ENCODE measurements at places on chromosomes 16 and 17.
A peak's percentile ranks its signal among the peaks of the same experiment; 100 is the strongest.

DNA sequence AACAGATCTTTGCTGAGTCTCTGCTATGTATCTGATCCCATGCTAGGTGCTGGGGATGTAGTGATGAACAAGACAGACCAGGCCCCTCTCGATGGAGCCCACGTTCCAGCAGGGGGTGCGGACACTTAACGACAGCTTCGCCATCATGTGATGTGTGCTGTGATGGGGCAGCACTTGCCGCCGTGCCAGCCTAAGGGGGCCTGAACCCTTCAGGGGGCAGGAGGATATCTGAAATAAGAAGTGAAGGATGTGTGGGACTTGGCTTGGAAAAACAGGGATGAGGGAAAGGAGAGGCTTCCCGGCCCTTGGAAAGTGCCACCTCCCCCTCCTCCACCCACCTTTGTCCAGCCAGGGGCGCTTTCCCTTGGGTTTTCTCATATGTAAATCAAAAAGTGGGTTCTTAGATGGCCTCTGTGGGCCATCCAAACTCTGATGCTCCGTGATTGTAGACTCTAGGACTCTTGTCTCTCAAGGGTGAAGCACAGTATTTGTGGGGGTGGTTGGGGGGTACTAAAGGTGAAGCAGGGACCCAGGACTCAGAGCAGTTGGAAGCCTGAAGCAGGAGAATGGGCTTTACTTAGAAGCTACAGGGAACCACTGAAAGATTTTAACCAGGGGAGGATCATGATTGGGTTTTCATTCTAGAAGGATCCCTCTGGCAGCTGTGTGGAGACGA is 4.0 kb upstream of the DLX3 start:
- DNase-seq, result no peak

GRCh38 chr17:55254375-55254774 is 10.4 kb upstream of the HLF start:
- DNase-seq, result no peak

DNA sequence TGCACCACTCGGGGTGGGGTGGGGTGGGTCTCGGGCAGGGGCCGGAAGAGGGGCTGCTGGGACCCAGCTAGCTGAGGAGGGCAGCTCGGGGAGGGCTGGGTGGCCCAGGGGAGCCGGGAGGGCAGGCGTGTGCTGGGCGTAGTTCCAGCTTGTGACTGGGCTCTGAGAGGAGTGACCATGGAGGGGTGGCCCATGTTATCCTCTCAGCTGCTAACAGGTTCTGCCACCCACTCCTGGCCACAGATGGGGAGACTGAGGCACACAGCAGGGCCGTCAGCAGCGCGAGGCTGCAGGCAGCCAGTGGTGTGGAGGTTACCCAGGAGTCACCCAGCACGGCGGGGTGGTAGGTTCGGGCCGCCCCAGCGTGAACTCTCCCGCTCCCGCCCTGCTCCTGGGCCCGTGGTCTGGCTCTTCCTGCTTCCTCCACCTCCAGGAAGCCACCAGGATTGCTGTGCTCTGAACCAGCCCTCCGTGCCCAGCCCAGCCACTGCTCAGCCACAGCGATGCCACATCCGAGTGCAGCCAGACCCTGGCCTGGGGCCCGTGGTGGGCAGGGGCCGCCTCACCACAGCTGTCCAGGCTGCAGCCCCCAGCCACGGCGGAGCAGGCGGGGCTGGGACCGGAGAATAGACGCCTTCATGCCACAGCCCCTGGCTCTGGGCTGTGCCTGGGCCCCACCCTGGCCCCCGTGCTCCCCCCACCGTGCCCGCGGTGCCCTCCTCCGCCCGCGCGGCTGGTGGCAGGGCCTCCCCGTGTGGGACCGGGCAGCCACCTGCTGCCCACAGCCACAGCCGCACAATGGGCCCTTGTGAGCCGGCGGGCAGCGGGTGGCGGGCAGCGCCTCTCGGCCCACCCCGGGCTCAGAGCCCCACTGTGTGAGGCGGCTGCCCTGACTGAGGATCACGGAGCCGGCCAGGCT is 26.3 kb upstream of the SSTR5 start:
- DNase-seq, result no peak

DNA sequence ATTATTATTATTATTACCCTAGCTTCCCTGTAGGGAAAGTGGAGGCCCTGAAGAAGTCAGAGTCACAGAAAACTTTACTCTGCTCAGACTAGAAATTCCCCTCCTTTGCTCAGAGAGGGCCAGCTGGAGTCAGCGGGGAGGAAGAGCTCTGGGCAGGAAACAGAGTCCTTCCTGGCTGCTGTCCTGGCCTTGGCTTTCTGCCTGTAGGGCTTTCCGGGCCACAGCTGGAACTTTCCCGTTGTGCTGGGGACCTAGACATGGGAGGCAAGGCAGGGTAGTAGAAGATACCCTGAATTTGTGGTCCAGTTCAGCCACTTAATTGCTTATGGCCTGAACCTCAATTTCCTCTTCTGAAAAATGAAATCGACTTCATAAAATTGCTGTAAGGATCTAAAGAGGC is 14.0 kb upstream of the CCL2 start:
- DNase-seq, result no peak

DNA sequence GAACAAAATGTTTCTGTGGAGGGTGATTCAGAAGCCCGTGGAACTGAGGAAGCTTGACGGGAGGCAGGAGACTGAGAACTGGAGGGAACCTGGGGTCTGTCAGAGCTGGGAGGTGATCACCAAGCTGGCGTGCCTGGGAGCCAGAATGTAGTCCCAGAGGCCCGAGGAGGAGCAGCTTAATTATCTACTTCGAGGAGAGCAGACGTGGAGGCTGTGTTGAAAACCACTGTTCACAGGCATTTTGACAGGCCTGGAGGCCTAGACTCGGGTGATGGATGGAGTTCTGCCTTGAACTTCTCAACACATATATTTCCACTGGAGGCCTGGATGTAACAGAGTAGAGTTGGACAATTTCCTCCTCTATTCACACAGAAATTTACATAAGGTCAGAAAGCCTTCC is 177.7 kb upstream of the SALL1 start:
- no peak for DNase-seq

DNA sequence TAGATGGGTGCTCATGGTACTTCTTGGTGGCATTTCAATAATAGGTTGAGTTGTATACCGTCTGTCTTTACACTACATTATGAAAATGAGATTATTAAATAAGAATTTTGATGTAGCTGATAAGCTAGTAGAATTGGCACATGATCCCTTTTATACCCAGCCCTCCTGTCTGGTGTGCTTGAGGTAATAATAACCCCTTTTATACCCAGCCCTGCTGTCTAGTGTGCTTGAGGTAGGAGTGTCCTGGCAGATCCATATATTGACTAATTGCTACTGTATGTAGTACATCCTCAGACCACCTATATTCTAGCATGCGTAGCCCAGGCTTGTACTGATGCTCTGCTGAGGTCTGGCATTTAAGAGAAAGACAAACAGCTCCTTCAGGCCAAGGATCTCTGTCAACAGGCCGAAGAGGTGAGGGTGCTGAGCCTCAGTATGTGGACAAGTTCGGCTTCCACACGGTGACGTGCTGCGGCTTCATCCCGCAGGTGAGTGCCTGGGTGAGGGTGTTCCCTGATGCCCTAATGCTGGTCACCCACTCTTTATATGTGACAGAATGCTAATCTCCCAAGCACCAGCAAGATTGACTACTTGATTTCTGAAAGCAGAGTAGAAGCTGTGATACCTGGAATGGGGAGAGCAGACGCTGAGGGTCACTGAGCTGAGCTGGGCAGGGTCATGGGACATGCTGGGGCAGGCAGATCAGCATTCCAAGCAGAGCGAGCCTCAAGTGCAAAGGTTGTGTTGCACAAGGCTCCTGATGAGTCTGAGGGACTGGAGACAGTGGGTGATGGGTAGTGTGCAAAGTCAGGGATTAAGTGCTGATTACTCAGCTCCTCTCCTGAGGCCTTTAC is 5.7 kb downstream of the FN3K start:
- no peak for DNase-seq

- DNase-seq, result no peak
Observed at GRCh38 chr16:10668322-10669045, 26.2 kb downstream of the TEKT5 start.

GRCh38 chr17:40457369-40457768 is 14.1 kb downstream of the IGFBP4 start:
- DNase-seq, result no peak

GRCh38 chr16:87246269-87247065 is 70.7 kb downstream of the C16orf95 start:
- no peak for DNase-seq

DNA sequence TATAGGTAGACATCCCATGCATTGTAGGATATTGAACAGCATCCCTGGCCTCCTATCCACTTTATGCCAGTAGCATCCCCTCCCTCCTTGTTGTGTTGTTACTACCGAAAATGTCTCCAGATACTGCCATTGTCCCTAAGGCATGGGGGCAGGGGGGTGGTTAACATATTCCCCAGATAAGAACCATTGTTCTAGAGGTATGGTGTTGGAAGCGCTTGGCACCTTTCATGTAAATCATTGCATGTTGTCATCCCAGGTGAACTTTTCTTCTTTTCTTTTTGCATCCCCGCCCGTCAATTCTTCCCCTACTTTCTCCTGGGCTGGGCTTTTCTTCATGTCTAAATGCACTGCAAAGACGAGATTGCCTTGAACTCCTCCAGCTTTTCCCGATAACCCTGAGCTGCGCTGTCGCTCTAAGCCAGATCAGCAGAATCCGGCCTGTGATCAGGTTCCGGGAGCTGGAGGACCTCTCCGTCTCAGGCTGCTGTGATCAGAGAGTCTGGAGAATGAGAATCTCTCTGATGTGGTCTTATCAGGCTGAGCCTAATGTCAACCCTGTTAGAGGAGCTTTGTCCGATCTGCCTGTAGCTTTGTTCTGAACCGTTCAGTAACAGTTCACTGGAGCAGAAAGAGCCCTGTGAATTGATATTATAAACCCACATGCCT is 76.2 kb downstream of the RBFOX1 start:
- DNase-seq, result no peak

- no peak for DNase-seq
Observed at GRCh38 chr17:42543190-42544079, 7.4 kb downstream of the NAGLU start.

DNA sequence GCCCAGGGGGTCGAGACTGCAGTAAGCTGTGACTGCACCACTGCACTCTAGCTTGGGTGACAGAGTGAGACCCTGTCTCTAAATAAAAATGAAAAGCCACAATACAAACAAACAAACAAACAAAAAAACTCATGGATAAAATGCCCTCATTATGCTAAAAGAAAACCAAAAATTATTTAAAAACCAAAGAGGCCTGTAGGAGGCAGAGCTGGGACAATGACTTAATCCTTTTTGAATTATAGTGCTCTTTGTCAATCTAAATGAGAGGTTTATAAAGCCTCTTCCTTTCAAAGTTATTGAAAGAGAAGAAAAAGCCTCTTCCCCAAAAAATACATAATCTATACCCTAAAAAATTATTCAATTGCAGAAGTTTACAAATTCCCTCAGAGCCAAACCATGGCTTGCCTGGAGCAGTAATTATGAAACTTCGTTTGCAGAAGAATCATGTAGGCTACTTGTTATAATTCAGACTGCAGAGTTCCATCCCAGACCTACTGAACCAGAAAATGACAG is 18.5 kb downstream of the CRLF3 start:
- no peak for DNase-seq

DNA sequence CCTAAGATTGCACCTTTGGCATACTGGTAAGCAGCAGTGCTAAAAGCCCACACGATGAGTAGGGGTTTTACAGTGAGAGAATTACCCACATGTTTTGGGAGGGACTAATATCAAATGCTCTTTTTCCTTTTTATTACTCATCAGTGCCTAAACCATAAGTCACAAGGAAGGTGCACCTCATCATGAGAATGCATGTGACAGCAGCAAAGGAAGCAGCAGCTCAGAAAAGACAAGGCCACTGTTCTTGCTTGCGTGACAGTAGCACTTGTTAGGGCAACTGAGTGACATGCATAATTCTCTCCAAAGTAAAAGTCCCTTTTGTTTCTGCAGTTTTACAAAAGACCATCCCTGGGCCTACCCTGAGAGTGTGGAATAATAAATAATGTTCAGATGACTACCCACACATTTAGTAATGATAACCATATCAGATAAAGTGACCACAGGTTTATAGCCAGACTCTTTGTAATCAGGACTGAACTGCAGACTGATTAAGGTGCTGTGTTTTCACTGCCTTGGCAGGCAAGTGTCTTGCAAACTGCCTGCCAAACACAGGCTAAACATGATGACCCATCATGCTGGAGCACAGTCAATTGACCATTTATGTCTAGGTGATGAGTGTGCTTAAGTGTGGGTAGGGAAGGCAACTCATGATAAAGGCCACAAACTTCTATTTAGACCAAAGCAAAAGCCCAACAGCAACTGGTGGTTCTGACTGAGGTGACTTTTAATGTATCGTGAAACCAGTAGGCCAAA is 1751.4 kb downstream of the TP53TG3F start:
- no peak for DNase-seq

GRCh38 chr17:81967533-81968395 is 6.8 kb upstream of the NOTUM start:
- DNase-seq, result no peak

GRCh38 chr16:86232496-86232895 is 277.8 kb upstream of the FOXF1 start:
- DNase-seq, result no peak

DNA sequence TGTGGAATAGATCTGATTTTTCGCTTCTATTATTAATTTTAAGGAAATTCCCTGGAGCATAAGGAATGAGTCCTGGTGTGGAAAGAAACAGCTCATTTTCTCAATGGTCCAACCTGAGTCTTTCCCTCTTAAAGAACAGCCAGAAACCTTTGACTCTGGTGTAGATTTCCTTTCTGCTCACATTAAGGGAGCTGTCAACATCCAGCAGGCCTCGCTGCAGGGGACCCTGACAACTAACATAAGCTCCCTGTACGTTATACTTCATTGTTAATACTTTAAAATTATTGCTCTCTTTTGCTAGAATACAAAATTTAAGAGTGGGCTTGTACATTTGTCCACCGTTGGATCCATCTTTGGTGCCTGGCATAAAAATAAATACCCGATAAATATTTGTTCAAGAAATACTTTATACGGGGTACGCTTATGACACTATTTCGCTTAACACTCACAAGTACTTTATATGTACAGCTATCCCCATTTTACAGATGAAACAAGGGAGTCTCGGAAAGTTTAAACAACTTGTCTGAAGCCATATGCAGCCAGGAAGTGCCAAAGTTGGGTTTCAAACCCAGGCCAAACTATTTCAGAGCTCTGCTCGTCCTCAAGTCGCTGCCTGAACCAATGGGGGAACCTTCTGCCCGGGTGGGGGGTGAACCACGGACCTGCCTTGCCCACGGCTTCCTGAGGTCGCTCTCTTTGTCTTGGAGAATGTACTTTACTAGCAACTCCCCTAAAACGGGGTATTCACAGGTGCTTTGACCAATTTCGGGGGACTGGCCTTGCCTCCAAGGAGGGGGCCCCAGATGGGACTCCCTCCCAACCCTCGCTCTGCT is 611 bp downstream of the SMARCE1 start:
- DNase-seq, result no peak

GRCh38 chr17:4152471-4152870 is 9.5 kb downstream of the CYB5D2 start:
- peak; percentile 41 for DNase-seq
